Activated T-helper 1 cell treated with anti-CD3 and anti-CD28 coated beads, Interleukin-2, amount 50 U/mL, for 16 hours (primary cell): ENCODE measurements at places on chromosomes 1 and 21.

GRCh38 chr1:235022981-235023710 is 105.5 kb downstream of the TOMM20 start:
- no peak for DNase-seq

DNA sequence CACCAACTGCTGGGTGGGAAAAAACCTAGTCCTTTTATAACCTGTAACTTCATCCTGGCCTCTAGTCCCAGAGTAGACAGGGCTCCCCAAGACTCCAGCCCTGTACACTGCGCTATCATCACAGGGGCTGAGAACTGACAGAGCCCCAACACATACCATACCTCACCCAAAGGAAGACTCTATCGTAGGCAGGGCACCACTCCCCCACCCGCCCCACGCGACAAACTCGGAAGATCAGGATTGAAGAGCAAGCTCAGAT is 15.8 kb downstream of the INPP5B start:
- no peak for DNase-seq

DNA sequence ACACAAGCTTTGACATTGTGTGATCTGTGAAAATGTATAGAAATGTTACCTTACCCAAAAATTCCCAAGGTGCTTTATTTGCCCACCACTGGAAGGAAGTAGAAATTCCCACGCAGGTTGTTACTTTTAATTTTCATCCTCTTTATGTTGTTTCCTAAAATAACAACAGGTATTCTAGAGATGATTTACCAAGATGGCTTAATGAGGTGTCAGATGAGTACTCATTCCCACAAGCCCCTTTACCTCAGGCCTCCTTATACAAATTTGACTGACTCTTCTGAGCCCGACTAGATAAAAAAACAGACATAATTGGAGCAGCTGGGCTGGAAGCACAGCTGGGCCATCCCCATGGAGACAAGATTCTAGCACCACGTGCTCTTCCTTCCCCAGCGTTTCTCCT is 114.6 kb downstream of the LIPI start:
- DNase-seq, result no peak

GRCh38 chr1:17732475-17732874 is 22.7 kb upstream of the ACTL8 start:
- no peak for DNase-seq

GRCh38 chr1:205675247-205675646 is 5.1 kb downstream of the SLC45A3 start:
- DNase-seq, result no peak

- DNase-seq, result no peak
Measured at GRCh38 chr1:203307641-203308126, 2.4 kb downstream of the BTG2 start.

DNA sequence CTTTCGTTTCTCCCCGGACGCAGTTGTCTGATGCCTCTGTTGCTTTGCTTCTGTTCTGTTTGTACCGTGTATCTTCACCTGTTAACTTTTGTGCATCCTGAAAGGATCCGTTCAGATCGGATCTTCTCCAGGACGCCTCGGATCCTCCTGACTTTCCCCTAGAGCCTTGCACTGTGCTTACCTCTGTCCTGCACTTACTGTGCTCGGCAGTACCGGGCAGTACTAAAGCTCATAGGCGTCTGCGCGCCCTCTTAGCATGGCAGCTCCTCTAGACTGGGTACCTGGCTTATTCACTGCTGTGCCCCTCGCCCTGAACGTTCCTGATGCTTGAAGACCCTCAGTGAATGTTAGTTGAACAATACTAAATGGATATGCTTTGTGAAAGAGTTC is 934 bp downstream of the SCP2 start:
- DNase-seq, result no peak

- no peak for DNase-seq
Measured at GRCh38 chr21:31405604-31406003, 61.5 kb upstream of the TIAM1 start.

DNA sequence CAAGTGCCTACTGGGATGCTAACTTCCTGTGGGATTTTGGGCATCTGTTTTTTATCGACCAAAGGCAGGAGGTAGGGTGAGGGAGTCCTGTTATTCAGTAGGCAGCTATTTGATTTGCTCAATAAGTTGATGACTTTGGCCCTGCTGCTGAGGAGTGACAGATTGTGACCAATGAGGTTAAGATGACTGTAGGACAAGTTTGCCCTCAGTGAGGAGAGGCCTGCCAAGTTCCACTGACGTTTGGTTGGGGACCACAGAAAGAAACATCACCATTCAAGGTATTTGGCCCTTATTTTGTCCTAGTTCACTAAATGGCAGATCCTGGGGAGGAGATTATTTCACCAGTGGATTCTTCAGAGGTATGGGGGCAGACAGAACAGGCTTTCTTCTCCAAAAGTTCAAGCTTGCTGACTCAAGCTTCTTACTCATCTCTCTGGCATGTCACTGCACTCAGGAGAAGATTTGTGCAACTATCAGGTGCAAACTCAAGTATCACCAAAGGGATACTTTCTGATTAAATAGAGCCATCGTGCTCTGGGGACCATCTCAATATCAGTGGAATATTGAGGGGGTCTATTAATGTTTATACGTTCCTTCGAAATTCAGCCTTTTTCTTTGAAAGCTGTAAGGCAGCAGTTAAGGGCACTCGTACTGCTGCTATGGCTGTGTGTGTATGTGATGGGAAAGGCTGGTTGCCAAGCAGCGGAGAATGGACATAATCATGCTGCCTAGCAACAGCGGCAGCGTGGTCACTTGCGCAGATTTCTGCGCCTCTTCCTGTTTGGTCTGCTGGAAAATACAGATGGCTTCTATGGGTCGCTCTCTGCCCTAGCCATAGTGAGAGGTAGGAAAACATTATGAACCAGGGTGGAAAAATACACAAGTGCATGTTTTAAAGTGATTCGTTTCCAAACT is 78.7 kb downstream of the PBX1 start:
- no peak for DNase-seq

DNA sequence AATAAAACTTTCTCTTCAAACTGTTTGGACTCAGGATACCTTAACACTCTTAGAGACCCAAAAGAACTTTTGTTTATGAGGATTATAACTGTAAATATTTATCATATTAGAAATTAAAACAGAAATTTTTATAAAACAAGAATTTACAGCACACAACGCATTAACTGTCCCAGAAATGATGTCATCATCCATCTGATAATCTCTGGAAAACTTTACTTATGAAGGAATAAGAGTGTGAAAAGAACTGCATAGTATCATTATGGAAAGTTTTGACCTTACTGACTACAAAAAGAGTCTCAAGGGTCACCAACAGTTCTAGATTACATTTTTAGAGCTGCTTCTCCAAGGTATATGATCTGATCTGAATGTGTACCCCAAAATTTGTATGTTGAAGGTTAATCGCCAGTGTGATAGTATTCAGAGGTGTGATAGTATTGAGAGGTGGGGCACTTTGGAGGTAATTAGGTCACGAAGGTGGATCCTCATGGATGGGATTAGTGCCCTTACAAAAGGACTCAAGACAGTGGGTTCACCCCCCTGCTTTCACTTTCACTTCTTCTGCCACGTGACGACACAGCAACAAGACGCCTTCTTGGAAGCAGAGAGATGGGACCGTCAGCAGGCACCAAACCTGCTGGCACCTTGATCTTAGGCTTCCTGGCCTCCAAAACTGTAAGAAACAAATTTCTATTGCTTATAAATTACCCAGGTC is 95.7 kb upstream of the NR5A2 start:
- no peak for DNase-seq

DNA sequence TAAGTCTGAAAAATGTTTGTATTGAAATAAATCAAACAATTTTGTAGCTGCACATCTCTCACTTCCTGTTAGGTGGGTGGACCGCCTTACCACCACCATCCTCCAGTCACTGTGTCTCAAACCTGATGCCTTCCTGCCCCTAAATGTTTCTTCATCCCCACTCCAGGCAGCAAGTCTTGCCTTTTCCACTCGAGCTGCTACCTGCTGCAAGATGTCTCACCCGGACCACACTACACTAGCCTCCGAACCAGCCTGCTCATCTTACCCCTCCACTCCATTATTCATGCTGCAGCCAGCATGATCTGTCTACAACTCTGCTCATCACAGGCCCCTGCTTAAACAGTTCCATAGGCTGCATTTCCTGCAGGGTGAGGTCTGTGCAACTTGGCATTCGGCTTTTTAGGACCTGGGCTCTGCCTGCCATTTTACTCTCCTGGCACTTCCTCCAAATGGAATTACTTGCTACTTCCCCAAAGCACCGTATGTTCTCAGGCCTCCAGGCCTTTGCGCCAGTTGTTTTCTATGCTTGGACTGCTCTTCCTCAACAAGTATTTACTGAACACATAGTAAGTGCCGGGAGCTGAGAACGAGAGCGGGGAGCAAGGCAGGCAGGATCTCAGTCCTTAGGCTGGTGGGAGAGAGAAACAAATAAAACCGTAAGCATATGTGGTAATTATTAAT is 5.2 kb upstream of the SF3A3 start:
- DNase-seq, result no peak

- DNase-seq, result no peak
Measured at GRCh38 chr1:61426254-61426653, 298.7 kb downstream of the TM2D1 start.

GRCh38 chr21:34990842-34991241 is 58.3 kb downstream of the RUNX1 start:
- no peak for DNase-seq

GRCh38 chr1:1099506-1100183 is 16.2 kb downstream of the C1orf159 start:
- DNase-seq, result no peak

DNA sequence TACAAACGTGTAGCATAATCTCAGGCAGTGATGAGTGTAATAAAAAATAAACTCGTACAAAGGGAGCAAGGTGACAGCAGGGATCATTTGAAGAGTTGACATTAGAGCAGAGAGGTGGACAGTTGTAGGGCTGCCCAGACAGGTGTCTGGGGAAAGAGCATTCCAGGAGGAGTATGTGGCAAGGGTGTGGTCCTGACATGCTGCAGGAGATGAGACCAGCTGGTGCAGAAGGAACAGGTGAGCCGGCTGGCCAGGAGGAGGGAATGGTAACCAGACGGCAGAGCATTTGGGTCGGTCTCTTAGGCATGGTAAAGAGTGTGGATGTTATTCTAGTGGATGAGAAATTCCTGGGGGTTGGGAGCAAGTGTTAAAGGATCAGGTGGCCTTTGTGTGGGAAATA is 306.3 kb downstream of the LMX1A start:
- no peak for DNase-seq

- peak; percentile 3 for DNase-seq
Measured at GRCh38 chr1:65147424-65148177, 402 bp upstream of the AK4 start.

DNA sequence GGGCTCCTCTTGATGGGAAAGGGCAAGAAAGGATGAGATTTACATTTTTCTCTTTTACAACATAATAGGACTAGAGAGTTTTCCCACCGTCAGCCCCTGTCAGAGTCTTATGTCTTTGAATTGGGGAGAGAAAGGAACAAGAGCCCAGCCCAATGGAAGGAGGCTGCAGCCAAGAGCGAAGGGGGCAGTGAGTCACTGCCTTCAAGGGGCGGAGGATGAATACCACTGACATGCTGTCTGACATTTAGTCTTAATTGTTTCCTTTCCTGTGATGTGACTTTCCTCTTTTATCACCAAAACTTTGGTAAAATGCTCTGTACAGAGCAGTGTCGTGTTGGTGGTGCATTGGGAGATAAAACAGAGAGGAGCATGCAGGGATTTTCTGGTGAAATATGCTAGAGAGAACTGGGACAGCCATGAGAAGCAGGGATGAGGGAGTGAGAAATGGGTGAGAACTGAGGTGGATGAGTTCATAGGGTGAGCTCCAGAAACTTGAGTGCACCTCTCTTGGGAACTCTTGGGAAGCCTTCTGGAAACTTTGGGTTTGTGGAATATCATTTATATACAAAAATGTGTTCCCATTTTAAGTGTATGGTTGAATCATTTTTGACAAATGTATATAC is 179.9 kb upstream of the FGGY start:
- no peak for DNase-seq

- DNase-seq, result no peak
Measured at GRCh38 chr1:101207891-101208290, 28.9 kb upstream of the S1PR1 start.

DNA sequence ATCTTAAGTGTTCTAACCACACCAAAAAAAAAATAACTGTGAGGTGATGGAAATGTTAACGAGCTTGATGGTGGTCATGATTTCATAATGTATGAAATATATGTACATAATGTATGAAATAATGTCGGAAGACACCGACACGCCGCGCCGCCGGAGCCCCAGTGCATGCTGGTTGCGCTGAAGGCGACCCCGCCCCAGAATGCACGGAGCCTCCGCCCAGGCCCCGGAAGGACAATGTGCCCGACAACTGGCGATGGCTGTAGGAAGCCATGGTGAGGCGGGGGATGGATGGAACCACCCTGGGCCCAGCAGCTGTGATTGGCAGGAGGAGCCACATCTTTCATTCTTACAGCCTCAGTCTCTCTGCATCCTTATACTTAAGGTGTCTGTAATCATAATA is 7.4 kb downstream of the OR2T10 start:
- no peak for DNase-seq

DNA sequence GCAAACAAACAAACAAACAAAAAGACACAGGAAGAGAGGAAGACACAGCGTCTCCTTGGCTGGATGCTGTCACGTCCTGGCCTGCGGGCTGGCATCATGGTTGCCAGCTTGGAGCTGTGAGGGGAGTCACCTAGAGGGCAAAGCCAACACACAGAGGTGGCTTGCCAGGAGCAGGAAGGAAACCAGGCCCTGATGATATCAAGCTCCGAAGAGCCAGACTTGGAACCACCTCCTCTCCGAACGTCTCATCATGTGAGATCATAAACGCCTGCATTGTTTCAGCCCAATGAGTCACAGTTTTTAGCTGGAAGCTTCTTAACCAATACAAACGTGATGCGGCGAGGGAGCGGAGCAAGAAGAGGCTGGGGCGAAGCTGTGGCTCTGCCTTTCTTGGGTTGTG is 8.7 kb downstream of the PLA2G2D start:
- DNase-seq, result no peak

GRCh38 chr1:60994369-60994768 is 88.0 kb upstream of the NFIA start:
- no peak for DNase-seq

GRCh38 chr1:1777950-1778662 is at the start of gene NADK:
TSS of gene NADK (minus strand) at chr1:1778470. CDS start at chr1:1765406, 13,064 bp downstream.
- peak; percentile 33 for DNase-seq

DNA sequence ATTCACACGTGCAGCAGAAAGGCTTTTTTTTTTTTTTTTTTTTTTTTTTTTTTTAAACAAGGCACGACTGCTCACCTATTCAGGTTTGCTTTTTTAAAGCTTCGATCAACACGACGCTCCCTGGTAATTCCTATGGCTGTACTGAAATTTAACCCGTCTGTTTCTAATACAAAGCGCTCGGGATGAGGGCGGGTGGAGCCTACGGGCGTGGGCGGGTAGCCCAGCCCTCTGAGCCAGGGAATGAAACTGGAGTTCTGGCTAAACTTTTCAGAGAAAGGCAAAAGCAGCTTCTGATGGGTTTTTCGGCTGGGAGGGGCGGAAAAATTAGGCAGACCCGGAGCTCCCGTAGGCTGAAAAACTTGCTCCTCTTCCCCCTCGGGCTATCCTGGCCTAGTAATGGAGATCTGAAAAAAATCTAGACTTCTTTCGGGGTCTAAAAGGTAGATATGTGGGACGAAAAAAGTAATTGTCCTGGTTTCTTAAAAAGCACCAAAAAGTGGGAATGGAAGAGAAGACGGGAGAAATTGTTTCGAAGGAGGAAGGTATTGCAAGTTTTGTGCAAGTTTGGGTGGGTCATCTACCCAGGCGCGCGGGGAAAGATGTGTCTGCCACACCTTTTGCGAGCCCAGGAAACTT is 7.4 kb downstream of the NR5A2 start:
- no peak for DNase-seq
